HEK293T (cell line): ENCODE measurements at places on chromosomes 4 and X.

- no peak for DNase-seq
Observed at GRCh38 chr4:54954656-54955388, 170.6 kb downstream of the KDR start.

DNA sequence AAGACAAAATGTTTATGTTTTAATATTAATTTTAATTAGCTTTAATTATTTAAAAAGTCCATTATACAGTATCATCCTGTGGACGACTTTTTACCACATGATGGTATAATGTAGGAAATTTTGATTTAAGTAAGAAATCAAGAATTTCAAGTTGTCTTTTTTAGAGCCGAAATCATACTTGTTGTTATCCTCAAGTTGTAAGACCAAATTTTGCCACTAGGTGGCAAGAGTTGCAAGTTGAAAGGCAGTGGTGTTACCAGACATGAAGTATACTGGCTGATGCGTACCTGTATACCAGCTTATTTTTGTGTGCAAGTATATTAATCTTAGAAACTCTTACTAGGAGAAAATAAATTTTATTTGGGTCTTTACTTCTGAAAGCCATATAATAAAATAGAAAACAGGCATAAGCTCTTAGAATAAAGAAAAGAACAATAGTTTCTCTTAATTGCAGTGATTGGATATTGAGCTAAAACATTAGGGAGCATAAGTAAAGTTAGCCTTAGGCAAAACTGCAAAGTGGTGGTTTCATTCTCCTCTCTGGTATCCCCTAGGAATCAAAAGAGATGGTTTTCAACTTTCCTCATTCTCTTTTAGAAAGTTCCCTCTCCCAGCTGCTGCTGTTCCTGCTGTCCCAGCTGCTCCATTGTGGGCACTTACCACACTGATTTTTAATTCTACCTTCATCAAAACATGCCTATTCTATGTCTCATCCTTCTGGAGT is 118.0 kb upstream of the WDFY3 start:
- DNase-seq = peak; percentile 32

GRCh38 chr4:10200869-10201268 is 84.3 kb upstream of the WDR1 start:
- no peak for DNase-seq

DNA sequence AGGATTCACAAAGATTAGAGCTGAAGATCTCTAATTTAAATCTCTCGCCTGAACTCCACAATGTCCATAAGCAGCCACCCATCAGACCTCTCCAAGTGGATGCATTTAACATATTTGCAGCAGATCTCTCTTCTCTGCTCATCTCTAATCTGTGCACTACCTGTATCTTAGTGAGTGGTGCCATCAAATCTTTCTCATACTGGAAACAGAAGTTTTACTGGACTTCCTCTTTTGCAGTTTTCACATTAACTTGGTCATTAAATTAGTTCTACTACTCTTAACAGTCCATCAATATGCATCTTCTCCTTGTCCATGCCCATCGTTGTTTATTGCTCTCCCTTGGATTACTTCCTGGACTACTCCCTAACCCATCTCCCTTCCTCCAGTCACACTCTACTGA is 488.5 kb downstream of the IL15 start:
- no peak for DNase-seq

DNA sequence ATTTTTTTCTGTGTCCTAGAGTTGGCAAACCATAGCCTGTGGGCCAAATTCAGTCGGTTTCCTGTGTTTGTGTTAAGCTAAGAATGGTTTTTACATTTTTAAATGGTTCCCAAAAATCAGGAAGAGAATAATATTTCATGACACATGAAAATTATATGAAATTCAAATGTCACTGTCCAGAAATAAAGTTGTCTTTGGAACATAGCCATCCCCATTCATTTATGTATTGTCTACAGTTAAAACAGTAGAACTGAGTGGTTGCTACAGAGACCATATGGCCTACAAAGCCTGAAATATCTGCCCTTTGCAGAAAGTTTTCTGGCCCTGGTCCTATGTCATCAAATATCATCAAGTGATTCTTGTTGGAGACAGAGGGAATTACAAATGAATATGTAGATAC is 15.5 kb downstream of the FRMPD4 start:
- DNase-seq = no peak

DNA sequence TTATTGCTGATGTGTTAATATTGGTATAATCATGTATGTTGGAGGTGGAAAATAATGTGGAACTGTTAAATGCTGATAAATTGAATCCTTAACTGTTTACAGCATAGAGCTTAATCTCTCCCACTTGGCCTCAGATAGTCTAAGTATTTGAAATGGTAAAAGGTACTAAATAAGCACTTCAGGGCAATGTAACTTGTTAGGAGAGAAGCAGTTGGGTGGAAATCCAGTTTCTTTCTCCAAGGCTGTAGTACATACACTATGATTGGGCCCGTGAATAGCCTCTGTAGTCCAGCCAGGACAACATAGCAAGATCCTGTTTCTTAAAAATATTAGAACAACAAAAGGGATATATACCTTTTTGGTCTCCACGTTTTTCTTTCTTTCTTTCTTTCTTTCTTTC is 39.7 kb downstream of the NUDT9 start:
- no peak for DNase-seq

DNA sequence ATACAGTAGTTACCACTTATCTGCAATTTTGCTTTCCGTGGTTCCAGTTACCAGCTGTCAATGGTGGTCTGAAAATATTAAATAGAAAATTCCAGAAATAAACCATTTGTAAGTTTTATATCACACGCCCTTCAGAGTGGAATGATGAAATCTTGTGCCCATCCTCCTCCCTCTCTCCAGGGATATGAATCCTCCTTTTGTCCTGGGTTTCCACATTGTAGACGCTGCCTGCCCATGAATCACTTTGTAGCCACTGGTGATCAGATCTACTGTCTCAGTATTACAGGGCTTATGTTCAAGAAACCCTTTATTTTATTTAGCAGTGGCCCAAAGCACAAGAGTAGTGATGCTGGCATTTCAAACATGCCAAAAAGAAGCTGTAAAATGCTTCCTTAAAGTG is 198.6 kb downstream of the KCNIP4 start:
- no peak for DNase-seq
